ENCODE measurements at places on chromosomes 11 and 22. TPM values are rescaled to one million over a fixed set of nuclear protein-coding genes. Genes with fewer than 3 reads are reported as not detected.

DNA sequence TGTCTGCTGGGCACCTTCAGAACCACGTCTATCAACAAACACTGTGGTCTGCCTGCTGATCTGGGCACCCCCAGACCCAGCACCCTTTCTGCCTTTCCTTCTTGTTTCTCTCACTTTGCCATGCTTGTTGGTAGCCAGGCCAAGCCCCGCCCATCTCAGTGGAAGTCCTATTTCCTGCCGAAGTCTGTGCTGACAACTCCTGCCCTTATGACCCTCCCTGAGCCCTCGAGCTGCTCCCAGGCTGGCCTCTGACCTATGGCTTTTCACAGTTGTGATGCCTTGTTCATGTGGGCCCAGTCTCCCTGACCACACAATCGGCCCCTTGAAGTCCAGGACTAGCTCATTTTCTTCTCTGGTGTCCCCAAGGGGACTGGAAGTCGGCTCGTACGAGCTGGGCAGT, 132.1 kb downstream of the DSCAML1 start:
- ATAC-seq: no peak

The TNNI2 gene
- total RNA-seq: not detected

The INS gene
- not detected for total RNA-seq

DNA sequence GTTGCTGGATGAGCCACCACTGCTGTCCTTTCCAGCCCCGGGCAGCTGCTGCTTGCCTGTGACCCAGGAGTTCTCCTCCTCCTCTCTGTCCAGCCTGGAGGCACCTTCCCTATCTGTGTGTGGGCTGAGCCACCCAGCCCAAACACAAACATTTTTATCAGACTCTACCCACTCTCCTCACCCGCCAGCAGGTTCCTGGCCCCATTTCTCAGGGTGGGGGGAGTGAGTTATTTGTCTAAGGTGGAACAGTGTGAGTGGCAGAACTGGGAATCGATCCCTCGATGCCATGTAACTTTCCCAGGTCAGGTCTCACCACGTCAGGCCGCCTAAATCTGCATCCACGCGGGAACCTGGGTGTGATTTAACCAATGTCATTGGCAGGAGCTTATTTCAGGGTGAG, 20.8 kb upstream of the SMIM38 start:
- no peak for ATAC-seq

GRCh38 chr11:12716816-12717215, 42.6 kb downstream of the TEAD1 start:
- no peak for ATAC-seq

The DDTL gene
- total RNA-seq: 2.6 TPM

DNA sequence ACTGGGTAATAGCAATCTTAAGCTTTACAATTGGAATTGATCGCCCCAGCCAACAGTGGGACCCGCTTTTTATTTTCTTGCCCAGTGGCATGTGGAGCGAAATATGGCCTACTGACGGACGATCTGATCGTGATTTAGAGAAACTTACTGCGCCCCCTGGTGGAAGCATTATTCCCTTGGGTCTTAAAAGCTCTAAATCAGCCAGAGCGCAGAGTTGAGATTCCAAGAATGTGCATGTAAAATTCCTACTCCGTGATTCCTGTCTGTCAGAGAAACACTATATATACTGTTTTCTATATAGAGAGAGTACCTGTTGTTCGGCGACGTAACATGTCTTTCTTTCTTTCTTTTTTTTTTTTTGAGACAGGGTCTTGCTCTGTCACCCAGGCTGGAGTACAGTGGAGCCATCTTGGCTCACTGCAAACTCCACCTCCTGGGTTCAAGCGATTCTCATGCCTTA, 3.7 kb upstream of the DPF2 start:
- ATAC-seq: peak; percentile 30

The CARD16 gene
- 56.6 TPM for total RNA-seq

GRCh38 chr22:44658311-44658953, 43.6 kb upstream of the PRR5 start:
- ATAC-seq: peak; percentile 15

DNA sequence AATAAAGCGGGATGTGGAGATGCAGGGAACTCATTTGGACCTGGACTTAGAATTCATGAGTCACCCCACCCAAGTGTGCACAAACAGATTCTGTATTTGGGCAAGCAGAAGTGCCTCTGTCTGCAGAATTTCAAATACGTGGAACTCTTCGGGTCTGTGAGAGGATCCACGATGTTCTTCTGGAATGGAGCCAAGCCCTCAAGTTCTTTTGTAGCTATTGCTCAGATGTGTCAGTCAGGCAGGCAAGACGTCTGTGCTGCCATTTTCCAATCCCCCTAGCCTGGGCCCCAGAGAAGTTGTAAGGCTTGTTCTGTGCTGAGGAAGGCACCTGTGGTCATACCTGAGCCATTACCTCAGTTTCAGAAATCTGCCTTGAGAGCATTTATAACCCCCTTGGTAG, 132.8 kb upstream of the RASSF10 start:
- ATAC-seq: no peak

The KRTAP5-1 gene
- total RNA-seq: 0.49 TPM

DNA sequence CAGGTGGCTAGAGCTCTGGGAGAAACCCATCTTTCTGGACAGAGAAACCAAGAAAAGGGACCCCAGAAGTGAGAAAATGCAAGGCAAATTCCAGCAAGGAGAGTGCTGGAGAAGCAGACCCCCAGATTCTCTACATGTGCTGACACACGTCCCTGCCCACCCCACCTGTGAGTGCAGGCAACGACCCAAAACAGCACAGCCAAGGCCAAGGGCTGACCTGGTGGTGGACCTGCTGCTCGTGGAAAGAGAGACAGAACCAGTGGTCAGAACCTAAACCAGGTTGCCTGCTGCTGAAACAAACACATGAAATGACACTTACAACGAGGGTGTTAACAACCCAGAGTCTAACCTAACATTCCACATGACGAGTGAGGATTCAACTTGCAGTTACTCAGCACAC, 24.6 kb downstream of the TRMU start:
- ATAC-seq: no peak

- no peak for ATAC-seq
These were observed 313.5 kb downstream of the BLID start for GRCh38 chr11:121802542-121802941.

The OR5A1 gene
- total RNA-seq: 0.48 TPM

GRCh38 chr22:36554098-36554497, 25.1 kb upstream of the EIF3D start:
- no peak for ATAC-seq

- ATAC-seq: no peak
These were observed 32.9 kb downstream of the PPM1F start for GRCh38 chr22:21919526-21920307.

DNA sequence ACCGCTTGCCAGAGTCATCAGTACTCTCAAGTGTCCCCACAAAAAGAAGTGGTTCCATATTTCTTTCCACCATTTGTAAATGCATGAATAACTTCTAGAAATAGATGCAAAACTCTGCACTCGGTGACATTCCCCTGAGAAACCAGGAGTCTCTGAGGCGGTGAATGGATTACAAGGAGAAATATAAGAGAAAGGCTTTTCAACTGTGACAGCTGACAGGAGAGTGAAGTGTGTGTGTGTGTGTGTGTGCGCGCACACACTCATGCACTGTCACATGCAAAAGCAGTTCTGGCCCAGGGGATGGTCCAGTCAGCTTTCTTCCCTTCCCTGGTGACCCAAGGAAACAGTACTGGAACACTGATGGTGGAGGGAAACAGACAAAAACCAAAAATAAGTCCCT, 710.0 kb downstream of the OPCML start:
- no peak for ATAC-seq

GRCh38 chr11:92125321-92125720, 99.3 kb upstream of the FAT3 start:
- no peak for ATAC-seq

GRCh38 chr11:119431523-119431922, 8.6 kb upstream of the THY1 start:
- no peak for ATAC-seq

DNA sequence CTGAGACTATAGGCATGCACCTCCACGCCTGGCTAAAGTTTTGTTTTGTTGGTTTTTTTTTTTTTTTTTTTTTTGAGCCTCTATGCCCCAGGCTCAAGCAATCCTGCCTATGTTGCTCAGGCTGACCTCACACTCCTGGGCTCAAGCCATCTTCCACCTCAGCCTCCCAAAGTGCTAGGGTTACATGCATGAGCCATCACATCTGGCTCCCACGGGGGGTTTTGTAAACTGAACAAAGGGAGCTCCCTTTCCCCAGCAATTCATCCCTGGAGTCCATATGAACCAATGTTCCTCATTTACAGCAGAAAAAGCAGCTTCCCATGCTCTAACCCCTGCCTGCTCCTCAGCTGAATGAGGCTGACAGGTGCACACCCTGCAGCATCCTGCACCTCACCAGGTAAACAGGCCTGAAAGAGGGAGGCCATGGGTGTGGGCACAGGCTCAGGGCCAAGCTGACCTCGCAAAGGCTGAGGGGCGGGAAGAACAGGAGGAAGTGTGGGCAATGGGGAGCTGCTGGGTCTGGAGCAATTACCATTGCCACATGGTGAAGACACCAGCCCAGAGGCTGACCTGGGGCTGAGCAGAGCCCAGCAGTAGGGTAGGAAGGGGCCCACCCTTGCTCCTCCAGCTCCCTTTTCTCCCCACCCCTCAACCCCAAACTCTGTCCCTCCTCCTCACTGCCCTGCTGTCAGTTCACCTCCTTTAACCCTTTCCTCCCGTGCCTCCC, 58.2 kb downstream of the RBX1 start:
- no peak for ATAC-seq

DNA sequence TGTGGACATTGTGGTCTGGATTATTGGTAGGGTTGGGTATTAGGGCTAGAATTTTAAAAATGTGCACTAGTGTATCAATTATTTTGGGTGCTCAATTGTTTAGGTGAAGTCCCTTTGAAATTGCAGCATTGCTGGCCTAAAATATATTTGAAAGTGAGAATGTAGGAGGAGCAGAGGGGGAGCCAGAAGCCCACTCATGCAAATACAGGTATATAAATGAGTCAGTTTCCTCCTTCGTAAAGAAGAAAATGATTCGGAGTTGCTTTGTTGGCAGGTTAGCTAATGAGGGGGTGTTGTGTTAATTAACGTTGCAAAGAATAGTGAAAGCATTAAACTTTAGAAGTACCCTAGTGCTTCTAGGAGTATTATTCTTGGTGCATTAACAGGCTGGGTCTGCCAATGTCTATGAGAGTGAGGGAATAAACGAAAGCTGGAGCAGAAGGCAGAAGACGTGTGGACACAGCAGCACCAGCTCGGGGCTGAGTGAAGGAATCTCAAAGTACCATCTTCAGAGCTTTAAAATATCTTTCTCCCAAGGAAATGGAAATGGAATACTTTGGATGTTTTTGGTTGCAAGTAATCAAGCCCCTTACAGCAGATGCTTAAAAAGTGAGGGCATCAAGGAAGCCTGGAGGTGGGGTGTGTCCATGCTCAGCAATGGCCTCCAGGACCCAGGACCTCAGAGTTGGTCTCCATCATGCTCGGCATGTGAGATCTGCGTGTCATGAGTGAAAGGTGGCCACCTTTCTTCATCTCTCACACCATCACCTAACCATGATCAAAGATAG, 522.9 kb downstream of the NTM start:
- ATAC-seq: no peak

GRCh38 chr22:19062139-19062942, 59.9 kb downstream of the DGCR2 start:
- ATAC-seq: peak; percentile 21

- no peak for ATAC-seq
These were observed 335.3 kb downstream of the FAM181B start for GRCh38 chr11:82398300-82398815.

The PDXP gene
- total RNA-seq: 55.3 TPM

The KCTD14 gene
- total RNA-seq: 1.6 TPM

The PDE2A gene
- total RNA-seq: 1.5 TPM

DNA sequence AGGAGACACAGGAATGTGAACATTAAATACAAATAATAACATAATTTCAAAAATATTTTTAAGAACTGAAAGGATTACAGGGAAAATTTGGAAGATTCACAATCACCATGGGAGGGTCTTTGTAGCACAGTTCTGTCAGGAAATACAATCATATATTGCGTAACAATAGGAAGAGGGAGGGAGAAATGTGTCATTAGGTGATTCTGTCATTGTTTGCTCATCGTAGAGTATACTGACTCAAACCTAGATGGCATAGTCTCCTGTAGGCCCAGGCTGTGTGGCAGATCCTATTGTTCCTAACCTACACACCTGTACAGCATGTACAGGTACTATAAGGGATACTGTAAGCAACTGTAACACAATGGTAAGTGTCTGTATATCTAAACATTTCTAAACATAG, 330.4 kb downstream of the BRD1 start:
- ATAC-seq: no peak

The CNTN5 gene
- total RNA-seq: 8.8 TPM

- ATAC-seq: no peak
These were observed 31.6 kb downstream of the MAFF start for GRCh38 chr22:38233427-38233826.

The CACNA1I gene
- 0.66 TPM for total RNA-seq

GRCh38 chr11:76694664-76695063, 24.1 kb upstream of the LRRC32 start:
- peak; percentile 17 for ATAC-seq

GRCh38 chr11:75429902-75430713, 2.9 kb downstream of the KLHL35 start:
- ATAC-seq: peak; percentile 59

- ATAC-seq: peak; percentile 33
These were observed 8.5 kb downstream of the DCHS1 start for GRCh38 chr11:6646918-6647679.

GRCh38 chr11:108392353-108392752, 75.0 kb downstream of the C11orf65 start:
- ATAC-seq: no peak

DNA sequence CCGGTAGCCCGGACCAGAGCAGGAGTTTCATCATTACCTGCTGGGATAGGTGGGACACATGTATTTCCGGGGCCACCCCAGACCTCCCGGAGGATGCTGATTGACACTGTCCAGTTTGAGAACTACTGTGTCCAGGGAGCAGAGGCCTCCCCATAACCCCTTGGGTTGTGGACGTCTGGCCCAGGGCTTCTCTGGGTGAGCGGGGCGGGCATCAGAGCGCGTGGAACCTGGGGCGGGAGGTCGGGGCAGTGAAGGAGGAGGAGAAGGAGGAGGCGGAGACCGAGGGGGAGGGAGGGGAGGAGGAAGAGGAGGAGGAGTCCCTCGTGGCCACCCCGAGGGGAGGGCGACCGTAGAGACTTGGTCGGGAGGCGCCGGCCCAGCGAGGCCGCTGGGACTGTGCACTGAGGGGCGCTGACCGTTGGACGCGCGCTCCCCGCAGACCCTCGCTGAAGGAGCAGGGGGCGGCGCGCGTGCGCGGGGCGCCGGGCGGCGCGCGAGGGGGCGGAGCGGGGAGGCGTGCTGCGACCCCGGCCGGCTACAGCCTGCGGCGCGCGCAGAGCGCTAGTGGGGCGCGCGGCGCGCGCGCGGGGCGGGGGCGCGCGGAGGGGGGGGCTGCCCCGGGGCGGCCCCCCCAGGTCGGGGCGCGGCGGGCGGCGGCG, at the start of gene GRK3:
Gene GRK3, plus strand, starts transcription at position 356 of the 659 bp plus-strand sequence. CDS start 366 bp downstream, outside the sequence.
- ATAC-seq: peak; percentile 85

The CLDN5 gene
- total RNA-seq: not detected

The FGF3 gene
- total RNA-seq: not detected

Data from motor neuron (in vitro differentiated cells).